ENCODE measurements at places on chromosomes 16 and 17.
A peak's percentile ranks its signal among the peaks of the same experiment; 100 is the strongest.

GRCh38 chr17:39104046-39104445 lies 47.4 kb downstream of the PLXDC1 start:
- DNase-seq, result no peak

DNA sequence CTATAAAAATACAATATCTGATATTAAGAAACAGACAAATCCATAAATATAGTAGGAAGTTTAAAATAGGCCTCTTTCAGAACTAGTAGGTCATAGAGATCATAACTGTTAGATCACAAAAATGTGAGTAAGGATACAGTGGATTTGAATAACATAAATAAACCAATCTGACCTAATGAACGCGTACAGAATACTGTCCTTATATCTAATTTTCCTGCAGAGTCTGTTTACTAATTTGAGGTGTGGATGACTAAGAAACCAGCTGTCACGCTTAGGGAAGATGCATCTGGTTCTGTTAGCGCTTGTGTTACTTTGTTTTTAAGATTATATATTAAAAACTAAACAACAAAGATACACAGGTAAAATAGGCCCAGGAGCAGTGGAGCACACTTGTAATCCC lies 14.8 kb downstream of the CPD start:
- DNase-seq, result no peak

DNA sequence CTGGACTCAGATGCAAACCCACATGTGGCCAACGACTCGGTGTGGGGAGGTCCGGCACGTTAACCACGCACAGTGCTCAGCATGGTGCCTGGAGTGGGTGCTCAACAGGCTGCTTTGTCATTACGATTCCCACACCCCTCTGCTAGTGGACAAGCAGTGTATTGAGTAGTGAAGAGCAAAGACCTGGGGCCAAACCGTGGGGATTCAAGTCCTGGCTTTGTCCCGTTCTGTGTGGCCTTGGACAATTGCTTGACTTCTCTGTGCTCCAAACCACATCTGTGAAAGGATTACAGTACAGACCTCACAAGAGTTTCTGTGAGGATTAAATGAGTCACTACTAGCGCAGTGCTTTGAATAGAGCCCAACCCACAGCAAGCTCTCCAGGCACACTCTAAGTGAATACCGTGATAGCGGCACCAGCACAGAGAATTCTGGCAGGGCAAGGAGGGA lies 33.8 kb downstream of the TRPV2 start:
- no peak for DNase-seq

DNA sequence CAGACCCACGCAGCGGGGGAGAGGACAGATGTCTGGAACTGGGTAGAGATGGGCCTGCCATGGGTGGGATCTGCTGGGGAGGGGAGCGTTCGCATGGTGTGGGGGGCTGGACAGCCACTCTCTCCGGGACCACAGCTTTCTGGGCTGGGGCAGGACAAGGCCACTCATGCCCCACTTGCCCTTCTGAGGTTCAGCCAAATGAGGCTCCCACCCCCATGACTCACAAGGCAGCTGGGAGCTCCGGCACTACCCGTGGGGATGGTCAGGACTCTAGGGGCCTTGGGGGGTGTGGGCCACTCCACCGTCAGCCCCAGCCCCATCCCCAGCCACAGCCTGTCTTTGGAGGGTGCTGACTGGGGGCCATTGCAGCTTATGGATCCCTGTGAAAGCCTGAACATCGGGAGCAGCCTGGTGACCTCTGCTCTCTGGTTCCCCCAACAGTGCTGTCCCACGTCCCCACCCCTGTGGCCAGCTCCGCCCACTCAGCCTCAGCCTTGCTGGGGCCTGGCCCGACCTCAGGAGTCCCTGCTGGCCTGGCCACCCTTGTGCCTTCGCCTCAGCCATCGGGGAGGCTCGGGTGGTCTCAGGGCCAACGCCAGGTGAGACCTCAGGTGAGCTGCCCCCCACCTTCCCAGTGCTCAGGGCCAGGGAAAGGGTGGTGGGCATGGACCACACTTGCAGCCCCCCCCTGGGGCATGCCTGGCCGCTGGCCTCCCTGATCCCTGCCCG lies 4.7 kb upstream of the CDH15 start:
- DNase-seq, result no peak

- no peak for DNase-seq
These were observed 25.4 kb upstream of the KRT20 start for GRCh38 chr17:40910441-40910841.

- DNase-seq, result no peak
These were observed 33.4 kb upstream of the SLC38A10 start for GRCh38 chr17:81328489-81328888.

- no peak for DNase-seq
These were observed 25.5 kb upstream of the SSTR2 start for GRCh38 chr17:73139296-73139695.

- no peak for DNase-seq
These were observed 728 bp upstream of the NMT1 start for GRCh38 chr17:45060382-45060796.

DNA sequence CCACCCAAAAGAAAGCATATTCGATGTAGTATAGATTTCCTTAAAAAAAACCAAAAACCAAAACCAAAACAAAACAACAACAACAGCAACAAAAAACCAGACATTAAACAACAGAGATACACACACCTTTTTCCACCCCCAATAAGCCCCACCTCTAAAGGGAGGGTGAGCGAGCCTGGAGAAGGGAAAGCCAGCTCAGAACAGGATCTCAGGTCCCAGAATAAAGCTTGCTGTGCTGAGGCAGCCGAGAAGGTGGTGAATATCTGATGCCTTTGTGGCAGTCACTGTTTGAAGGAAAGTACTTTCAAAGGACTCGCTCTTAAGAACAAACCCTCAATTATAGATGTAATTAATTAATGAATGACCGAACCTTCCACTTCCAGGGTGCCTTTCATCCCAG lies 470 bp downstream of the KRT23 start:
- no peak for DNase-seq

GRCh38 chr16:48231727-48232492 lies 12.2 kb upstream of the LONP2 start:
- peak; percentile 28 for DNase-seq

DNA sequence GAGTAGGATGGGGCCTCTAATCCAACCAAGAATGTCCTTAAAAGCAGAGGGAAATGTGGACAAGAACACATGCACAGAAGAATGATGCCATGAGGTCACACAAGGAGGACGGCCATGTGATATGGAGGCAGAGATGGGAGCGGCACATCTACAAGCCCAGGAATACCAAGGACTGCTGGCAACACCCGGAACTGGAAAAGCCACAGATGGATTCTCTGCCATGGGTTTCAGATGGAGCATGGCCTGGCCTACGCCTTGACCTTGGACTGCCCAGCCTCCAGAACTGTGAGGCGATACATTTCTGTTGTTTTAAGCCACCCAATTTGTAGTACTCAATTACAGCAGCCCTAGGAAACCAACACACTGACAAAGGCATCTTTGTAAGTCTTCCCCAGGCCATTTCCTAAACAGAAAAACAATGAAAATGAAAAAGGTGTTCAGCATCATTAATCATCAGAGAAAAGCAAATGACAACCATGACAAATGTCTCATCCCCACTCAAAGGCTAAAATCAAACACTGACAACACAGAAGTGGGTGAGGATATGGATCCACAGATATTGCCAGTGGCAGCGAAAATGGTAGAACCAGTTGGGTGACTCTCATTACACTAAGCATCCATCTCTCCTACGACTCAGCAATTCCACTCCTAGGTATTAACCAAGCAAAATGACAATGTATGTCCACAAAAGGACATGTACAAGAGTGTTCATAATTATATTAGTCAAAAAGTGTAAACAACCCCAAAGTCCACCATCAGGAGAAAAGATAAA lies 76.9 kb upstream of the CNEP1R1 start:
- DNase-seq, result no peak

DNA sequence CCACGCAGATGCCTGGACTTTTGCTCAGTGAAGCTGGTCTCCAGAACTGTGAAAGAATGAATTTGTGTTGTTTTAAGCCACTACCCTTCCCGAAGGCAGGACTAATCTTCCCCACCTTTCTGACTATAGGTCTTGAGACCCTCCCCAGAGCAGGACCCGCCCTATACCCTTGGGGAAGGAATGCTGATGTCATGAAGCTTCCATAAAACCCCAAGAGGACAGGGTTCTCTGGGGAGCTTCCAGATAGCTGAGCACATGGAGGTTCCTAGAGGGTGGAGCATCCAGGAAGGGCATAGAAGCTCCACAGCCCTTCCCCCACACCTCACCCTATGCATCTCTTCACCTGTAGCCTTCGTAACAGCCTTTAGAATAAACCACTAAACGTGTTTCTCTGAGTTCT lies 287.8 kb downstream of the SOX9 start:
- no peak for DNase-seq

- DNase-seq, result peak; percentile 0
These were observed at the start of gene VAT1L for GRCh38 chr16:77788181-77789084. TSS of gene VAT1L (plus strand) at chr16:77788564. CDS start at chr16:77788683, 119 bp downstream.

GRCh38 chr16:55948230-55948629 lies 73.1 kb upstream of the CES5A start:
- DNase-seq, result no peak

- DNase-seq, result no peak
These were observed 47.4 kb upstream of the JPH3 start for GRCh38 chr16:87554754-87555427.

GRCh38 chr17:28807925-28808634 lies 34.5 kb downstream of the FAM222B start:
- DNase-seq, result no peak

DNA sequence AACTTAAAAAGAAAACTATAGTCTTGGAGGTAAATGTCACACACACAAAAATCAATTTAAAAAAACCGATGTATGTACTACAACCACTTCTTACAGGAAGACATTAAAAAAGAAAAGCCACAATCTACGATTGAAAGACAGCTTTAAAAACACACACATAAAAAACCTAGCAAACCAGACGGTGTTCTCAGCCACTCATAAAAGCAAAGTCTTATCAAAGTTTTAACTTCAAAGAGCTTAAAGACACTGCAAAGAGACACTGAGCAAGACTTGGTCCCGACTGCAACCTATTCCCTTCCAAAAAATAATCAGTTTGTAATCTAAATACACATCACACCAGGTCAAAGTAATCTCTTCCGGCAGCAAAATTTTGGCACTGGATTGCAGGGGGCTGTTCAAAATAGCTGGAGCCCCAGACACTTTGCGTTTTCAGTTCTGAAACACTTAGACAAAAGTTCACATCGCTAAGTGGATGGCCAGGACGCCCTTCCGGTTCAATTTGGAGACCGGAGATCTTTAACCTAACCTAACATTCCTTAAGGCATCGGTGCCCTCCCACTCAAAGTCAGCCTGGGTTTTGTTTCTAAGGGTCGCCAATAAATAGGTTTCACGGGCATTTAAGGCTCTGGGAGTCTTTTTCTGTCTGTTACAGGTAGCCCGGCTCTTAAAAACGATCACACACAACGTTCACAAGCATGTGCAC lies 2.6 kb downstream of the ZCCHC14 start:
- no peak for DNase-seq

DNA sequence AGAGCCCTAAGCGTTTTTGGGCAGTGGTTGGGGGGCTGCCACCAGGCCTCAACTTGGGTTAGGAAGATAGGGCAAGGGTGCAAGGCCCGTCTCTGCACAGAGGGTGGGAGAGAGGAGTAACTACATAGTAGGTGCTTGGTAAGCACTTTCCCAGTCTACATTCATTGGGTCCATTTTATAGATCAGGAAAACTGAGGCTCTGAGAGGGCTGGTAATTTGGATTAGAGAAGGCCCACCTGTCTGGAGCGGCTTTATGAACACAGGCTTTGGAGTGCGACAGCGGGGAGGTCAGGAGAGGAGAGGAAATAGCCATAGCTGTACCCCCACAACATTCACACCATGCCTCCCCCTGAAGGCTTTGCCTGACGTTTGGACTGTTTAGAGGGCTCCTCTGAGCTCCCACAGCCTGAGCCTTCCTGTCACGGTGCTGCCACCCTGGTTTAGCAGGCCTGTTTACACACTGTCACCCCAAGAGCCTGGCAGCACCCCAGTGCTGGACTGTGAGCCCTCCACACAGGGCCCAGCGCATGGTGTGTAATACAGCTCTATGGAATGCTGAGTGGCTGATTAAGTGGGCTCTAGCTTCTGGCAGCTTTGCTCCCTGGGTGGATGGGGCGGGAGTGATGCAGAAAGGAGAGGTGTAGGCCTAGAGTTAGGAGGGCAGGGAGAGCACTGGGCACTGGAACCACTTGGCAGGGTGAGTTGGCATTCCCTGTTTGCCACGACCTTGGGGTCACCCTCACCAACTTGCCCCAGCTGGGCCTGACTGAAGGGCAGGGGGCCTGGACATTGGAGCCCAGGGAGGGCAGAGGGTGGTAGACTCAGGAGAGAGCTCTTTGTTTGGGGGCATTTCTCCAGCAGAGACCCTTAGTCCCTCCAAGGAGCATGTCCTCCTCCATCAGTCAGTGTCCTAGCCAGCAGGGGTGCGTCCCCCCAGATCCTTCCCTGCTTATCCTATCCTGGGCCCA lies 73.7 kb downstream of the RAI1 start:
- no peak for DNase-seq

DNA sequence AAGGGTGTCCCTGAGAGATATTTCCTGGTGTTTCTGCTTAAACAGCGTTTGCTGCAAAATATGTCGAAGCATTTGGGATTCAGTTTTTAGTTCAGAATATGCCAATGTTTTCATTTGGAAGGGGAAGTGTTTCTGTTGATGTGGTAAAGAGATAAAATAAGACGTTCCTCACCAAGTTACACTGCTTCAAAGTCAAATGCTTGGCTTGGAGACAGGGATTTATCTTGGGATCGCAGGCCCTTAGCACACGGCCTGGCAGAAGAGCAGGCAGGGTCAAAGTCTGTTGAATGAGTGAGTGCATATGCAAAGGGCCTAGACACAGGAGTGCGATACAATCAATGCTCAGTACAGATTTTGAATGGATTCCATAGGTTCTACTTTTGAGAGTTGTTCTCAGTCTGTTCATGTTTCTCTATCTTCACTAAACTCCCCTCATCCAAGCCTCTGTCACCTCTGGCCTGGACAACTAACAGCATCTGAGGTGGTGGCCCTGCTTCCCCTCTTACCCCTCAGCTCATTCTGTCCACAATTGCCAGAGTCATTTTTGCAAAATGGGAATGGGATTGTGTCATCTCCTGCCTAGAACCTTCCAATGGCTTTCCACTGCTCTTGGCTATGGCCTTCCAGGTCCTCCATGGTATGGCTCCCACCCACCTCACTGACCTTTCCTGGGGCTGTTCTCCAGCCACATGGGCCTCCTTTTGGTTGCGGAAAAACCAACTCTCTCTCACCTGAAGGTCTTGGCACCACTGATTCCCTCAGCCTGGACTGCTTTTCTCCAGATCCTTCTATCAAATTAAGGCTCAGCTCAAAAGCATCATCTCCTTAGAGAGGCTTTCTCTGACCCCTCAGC lies 3.2 kb downstream of the DEXI start:
- no peak for DNase-seq
